Activated T-helper 1 cell treated with Interleukin-2 at 50 U/mL for 16 hours (primary cell): ENCODE measurements at places on chromosomes 2 and 18.

DNA sequence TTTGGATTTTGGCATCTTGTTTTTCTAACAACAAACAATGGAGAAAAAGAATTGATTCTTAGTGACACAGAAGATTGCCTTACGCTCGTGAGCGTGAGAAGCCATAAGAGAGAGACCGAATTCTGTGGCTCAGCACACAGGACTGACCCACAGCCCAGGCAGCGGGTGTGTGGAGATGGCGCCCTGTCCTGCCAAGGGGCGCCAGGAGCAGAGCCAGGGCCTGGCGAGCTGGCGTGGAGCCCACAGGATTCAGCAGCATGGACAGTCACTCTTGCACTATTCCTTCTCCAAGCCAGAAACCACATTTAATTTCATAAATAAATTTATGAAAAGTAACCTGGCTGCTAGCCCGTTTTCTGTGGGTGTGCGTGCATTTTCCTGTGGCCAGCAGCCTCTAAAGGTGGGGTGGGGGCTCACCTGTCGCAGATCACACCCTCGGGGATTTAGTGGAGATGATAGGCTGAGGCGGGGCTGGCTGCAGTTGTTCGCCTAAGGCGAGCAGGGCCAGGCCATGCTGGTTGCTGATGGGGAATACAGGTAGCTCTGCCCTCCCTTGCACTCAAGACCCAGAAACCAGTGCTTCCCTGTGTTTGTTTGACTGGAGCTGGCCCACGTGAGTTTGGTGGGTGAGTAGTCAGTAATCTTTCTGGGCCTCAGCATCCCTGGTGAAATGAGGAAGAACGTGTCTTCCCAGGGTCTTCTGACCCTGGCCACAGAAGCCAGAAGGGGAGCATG is 46.2 kb downstream of the FAM168B start:
- no peak for DNase-seq

- no peak for DNase-seq
These were observed 20.1 kb downstream of the BCL11A start for GRCh38 chr2:60533101-60534051.

DNA sequence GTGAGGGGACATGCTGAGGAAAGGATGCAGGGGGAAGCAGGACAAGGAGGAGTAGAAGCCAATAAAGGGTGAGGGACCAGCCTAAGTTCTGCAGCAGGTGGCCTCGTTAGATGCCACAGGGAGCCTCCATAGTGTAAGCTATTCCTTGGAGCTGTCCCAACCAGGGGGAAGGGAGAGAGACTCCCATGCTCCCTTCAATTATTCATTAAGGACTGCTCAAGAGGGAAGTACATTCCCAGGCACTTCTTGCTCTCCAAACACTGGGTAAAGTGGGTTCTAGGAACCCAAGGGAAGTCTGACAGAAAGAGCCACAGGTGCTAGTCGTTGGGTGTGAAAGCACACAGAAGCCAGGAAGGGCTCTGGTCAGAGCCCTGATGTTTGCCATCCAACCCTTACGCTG is 193.7 kb downstream of the SLC39A10 start:
- DNase-seq = no peak

DNA sequence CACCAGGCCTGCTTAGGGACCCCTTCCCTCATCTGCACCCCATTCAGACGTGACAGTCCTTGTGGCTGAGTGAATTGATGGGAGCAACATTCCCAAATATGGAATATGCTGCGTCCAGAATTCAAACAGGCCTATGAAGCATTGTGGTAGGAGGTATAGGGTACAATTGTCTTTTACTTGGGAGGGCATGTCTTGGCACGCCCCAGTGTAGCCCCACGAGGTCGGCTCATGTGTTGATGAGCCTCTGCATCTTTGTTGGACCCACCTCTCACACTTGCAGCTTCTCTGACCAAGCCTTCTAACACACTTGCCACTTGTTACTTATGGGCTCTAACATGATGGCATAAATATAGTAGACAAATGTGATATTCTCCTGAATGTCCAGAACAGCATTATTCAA is 1.6 kb downstream of the TIMM21 start:
- DNase-seq = no peak

- DNase-seq = no peak
These were observed 502.2 kb upstream of the ZEB2 start for GRCh38 chr2:145021962-145022665.

DNA sequence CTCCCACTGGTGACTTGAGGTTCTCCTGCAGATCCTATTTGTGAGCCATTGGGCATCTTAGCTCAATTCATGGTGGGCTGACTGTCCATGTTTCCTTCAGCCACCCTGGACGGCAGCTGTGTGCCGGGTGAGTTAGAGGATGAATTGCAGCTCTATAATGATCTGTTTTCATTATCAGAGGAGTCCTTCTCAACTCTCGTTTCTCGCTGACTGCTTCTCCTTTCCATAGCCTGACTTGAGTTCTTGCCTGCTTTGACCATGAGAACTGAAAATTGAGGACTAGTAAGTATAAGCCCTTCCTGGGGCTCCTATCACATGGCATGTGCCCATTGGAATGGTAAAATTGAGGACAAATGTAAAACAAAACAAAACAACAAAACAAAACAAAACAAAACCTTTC is 121.8 kb downstream of the CDC42EP3 start:
- DNase-seq = no peak

DNA sequence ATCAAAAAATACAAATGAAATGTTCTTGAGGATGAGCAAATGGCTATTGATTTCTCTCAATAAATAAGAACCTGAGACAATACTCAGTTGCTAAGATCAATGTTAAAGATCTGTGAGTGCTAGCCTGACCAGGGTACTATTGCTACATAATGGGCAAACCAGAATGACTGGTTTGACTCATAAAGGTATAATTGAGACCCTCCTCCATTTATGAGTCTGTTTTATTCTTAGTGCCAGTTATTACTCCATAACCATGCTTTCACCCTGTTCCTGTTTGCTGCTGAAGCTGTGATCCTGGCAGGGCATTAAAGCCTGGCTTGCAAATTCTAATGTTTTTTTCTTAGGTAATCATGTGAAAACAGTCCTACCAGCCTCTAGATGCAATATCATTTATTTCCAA is 56.6 kb upstream of the PPM1B start:
- no peak for DNase-seq

DNA sequence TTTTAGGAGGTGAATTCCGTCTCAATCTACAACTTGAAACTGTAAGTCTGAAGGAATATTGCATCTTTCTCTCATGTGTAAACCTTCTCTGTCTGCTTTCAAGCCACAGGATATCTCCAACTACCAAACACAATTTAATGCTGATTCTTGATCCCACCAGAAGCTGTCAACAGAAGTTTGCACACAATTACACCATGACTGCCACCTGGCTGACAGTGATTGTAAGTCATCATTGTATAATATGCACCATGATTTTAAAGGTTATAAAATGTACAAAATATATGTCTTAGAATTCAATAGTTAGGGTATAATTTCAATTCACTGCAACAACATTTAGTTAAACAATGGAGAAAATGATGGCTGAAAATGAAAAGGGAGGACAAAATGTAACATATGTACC is 18.4 kb downstream of the PREPL start:
- DNase-seq = no peak

- DNase-seq = no peak
These were observed 2.5 kb downstream of the DLX1 start for GRCh38 chr2:172087780-172088244.

GRCh38 chr2:117170897-117171296 is 643.6 kb upstream of the DDX18 start:
- no peak for DNase-seq

- DNase-seq = no peak
These were observed 163.3 kb upstream of the SIX3 start for GRCh38 chr2:44778221-44778654.

DNA sequence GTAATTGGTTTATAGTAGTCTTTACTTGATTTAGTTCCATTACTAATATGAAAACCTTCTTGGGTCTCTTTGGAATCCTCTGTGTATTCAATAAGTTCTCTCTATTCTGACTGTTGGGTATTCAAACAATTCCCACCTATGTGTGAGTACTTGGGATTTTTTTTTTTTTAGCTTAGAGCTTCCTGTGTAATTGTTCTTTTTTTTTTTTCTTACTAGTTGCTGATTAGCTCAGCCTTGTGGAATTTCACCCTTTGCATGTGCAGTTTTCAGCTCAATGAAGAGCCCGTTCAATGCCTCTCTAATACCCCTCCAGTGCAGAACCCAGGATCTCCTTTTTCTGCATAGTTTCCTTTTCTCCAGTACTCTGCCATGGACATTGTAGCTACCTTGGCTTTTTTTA is 339.1 kb upstream of the GALNT5 start:
- no peak for DNase-seq

GRCh38 chr2:176851200-176851888 is 361.2 kb upstream of the HNRNPA3 start:
- no peak for DNase-seq

GRCh38 chr2:25063876-25064660 is 22.2 kb downstream of the EFR3B start:
- DNase-seq = no peak

DNA sequence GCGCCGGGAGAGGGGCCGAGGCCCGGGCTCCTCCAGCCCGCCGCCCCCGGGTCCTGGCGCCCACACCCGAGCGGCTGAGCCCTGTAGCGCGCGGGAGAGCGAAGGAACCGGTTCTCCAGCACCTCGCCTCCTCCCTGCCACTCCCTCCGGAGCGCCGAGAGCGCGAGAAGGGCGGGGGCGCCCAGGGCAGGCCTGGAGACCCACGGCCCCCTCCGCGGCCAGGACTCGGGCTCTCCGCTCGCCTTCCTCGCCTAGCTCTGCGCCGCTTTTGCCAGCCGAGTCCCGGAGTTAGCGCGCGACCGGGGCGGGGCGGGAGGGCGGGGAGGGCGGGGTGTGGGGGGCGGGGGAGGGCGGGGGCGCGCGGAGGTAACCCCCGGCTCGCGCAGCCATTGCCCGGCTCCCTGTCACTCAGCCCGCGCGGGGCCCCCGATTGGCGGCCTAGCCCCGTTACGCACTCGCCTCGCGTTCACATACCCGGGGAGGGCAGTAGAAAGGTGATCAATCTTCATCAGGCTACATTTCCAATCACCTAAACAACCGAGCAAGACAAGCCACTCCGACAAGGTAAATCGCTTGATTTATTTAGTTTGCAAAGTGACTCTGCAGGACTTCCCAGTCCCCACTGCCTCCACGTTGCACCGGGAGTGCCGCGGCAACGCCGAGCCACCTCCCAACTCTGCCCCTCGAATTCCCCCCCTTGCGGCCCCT is at the start of gene OTX1:
Gene OTX1, plus strand, starts transcription at position 497 of the 708 bp plus-strand sequence. CDS start 2,161 bp downstream, outside the sequence.
- DNase-seq = no peak

- DNase-seq = no peak
These were observed 168.7 kb upstream of the GULP1 start for GRCh38 chr2:188122985-188123384.

- DNase-seq = no peak
These were observed 17.4 kb downstream of the SLC38A11 start for GRCh38 chr2:164937864-164938401.

DNA sequence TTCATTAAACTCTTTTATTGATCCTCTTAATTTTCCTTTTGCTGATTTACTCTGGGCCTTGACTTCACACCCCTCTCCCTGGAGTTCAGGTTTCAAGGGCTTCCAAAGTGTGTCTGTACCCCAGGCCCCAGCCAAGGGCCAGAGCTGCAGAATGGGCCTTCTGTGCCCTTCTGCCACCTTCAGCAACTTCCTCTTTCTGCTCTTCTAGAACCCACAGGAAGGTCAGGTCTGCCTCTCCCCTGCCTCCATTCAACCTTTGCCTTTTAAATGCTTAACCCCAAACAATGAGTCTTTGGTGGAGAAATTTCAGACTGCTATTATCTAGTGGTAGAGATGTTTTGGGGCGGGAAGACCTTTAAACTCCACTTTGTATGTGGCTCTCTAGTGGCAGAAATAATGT is 63.1 kb downstream of the TSN start:
- no peak for DNase-seq

DNA sequence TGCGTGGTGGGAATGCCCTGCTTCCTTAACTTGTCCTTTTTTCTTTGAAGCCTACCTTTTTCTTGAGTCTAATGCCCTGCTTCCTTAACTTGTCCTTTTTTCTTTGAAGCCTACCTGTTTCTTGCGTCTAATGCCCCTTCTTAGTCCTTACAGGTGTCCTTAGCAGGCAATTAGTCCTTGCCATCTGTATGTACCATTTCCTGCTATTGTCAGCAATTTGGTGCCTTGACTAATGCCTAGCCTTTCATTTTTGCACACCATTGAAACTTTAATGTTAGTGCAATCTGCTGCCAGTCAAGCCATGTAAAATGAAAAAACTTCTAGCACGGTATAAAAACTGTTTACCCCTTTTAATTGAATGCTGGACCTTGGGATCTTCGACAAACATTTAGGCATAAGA is 4.3 kb downstream of the KDM3A start:
- no peak for DNase-seq

GRCh38 chr18:57441071-57441794 is 6.1 kb downstream of the ONECUT2 start:
- DNase-seq = no peak

DNA sequence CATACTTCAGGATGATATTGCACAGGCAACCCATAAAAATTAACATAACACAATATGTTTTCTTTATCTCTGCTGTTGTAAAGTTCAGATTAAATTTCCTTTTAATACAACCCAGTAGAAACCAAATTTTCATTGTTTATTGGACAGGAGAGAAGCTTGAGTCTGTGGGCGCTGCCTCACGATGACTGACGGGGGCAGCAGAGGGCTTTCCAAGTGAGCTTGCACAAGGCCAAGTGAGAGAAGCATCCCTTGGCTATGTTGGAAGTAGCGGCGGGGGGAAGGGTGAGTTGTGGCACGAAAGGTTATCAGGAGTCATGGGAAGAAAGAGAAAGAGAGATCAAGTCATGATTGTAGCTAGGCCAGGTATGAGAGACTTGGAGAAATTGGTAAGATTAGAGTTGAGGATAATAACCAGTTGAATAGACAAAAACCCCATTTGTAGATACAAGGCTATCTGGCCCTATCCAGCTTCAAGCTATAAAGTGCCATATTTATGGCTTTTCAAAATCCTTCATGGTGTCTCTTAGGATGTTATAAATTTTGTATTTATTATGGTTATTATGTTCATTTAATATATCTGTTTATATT is 413.7 kb upstream of the FAM98A start:
- DNase-seq = no peak

GRCh38 chr2:235709969-235710879 is 216.4 kb downstream of the AGAP1 start:
- no peak for DNase-seq

DNA sequence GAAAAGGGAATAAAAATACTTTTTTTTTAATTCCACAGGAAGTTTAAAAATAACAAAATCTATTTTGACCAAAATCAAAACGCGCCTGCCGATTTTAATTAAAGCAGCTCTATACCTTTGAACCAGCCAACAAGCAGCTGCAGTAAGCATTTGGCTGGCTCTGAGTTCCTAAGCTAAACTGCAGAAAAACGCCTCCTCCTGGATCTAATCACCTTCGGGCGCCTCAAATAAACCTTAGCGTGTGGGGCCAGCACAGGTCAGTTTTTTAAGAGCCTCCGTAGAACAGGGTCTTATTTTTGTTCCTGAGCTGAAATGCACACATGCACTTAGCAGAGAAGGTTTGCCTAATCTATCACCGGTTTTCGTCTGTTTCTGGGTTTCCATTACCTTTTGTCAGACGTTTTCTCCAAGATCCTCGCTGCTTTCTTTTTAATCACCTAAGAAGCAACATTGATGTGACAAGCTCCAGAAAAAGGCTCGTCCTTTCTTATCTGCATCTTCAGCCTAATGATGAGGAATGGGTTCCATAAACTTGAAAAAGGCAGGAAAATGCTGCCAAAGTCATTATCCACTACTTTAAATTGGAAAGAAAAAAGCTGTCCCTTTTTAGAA is 64.7 kb upstream of the HNRNPA3 start:
- no peak for DNase-seq

- DNase-seq = no peak
These were observed 111.1 kb upstream of the SPOPL start for GRCh38 chr2:138390316-138390945.
